ENCODE measurements at places on chromosomes 11 and 22.

GRCh38 chr11:112235750-112236390 is 9.6 kb downstream of the PTS start:
- DNase-seq = no peak

DNA sequence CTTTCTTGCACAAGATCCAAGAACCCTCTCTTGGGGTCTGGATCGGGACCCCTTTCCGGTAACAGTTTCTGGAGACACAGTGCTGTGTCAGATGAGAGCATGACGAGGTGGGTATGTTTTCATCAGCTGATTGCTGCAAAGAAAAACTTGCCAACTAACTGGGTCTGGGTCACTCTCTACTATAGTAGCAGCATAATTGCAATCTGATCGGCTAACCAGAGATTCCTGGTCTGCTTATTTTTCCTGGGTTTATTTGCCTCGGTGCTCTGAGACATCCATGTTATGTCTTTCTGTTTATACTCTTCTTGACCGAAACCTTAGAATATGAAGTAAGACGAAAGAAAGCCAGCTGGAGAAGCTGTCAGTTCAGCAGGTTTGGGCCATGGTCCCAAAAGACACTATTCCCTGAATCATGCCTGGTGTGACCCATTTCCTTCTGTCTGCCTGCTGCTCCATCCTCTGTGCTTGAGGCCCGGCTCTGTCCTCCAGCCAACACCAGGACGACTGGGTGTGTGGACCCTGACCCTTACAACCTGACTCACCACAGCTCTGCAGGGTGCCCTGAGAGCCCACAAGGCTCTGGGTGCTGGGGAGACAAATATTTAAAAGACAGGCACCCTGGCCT is 24.1 kb upstream of the CLMP start:
- DNase-seq = no peak

DNA sequence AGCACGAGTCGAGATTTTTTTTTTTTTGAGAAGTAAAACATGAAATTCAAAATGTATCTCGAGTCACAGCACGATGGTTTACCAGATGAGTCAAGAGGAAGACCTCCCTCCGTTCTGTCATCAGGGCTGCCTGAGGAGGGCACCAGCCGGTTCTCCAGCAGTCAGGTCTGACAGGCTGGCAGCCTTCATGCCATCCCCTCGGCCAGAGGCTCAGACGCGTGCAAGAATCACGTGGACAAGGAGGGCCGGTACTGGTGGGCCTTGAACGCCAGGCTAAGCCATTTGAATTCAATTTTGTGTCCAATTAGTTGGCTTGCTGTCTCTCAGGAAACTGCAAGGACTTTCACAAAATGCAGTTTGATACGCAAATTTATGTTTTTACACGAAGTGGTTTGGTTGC is 1412.2 kb downstream of the BRD1 start:
- no peak for DNase-seq

GRCh38 chr11:7552666-7553065 is 38.9 kb downstream of the PPFIBP2 start:
- no peak for DNase-seq

DNA sequence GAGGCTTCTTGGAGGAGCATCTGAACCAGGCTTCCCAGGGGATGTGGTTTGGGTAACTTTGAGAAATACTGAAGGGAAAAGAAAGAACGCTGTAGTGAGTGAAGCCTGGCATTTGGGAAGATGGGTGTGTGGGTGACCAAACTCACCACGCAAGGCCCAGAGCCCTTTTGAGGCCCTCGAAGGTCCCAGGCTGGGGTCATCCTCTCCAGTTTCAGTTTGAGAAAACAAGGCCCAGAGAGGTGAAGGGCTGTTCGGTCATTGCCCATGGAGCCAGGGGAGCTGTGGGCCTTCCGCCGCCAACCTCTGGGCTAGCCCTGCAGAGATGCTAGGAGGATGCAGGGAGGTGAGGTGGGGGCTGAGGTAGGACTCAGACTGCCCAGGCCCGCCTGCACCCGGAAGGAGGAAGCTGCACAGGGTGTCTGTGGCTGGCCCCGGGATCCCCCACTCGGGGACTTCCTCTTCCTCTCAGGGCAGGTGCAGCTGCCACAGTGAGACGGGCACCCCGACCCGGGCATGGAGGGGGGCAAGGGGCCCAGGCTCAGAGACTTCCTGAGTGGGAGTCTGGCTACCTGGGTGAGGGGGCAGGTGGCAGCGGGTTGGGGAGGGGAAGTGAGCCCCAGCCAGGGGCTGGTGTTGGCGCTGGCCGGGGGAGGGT is at the start of gene CCDC88B:
CCDC88B (plus strand) TSS at position 451 of the 655 bp plus-strand sequence; CDS start at position 514, 63 bp downstream.
- peak; percentile 80 for DNase-seq

DNA sequence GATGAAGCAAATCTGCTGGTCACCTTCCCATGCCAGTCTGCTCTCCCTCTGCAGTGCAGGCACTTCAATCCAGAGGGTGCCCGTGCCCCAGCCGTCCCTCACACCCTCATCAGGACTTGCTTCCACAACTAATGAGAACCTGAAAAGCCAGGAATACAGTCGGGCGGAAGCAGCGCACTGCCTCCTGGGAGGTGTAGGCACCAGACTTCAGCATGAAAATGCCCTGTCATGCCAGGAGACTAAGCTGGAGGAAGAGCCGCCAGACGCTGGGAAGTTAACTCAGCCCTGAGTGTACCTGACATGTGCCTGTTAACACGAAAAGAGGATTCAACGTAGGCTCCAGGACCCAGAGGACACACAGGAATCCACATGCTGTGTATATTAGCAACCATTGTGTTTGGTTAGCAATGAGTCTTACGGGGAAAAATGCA is 40.1 kb upstream of the FLI1 start:
- DNase-seq = no peak

GRCh38 chr22:46093796-46094195 is 56.5 kb upstream of the PPARA start:
- DNase-seq = no peak

- no peak for DNase-seq
These were observed 10.9 kb upstream of the CABP2 start for GRCh38 chr11:67534070-67534679.

DNA sequence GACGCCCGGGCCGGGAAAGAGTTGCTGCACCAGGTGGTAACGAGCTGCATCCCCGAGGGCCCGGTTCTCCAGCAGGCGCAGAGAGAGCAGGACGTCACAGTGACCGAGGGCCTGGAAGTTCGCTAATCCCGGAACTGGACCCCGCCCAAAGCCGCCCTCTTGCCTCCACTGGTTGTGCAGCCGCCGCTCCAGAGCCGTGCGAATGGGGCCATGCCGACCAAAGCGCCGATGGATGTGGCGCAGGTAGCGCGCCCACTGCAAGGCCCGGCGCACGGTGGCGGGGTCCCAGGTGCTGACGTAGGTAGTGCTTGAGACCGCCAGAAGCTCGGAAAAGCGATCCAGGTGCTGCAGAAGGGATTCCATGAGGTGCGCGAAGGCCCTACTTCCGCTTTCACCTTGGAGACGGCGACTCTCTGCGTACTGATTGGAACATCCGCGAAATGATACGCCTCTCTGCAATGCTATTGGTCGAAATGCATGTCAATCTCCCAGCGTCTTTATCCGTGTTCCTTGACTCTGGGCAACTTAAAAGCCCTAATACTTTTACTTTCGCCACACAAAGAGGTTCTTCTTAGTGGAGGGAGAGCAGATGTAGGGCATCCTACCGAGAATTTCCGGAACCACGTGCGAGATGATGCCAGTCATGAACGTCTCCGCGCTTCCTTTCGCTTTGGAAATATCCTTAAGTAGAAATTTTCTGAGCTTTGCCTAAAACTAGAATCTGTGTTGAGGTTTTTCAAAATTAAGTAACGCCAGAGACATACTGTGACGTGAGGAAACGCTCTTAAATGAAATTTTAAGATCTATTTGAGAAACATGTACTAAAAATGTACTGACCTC is at the start of gene FANCF:
FANCF (minus strand) TSS at position 376 of the 840 bp plus-strand sequence; CDS start at position 363, 13 bp downstream.
- peak; percentile 93 for DNase-seq

DNA sequence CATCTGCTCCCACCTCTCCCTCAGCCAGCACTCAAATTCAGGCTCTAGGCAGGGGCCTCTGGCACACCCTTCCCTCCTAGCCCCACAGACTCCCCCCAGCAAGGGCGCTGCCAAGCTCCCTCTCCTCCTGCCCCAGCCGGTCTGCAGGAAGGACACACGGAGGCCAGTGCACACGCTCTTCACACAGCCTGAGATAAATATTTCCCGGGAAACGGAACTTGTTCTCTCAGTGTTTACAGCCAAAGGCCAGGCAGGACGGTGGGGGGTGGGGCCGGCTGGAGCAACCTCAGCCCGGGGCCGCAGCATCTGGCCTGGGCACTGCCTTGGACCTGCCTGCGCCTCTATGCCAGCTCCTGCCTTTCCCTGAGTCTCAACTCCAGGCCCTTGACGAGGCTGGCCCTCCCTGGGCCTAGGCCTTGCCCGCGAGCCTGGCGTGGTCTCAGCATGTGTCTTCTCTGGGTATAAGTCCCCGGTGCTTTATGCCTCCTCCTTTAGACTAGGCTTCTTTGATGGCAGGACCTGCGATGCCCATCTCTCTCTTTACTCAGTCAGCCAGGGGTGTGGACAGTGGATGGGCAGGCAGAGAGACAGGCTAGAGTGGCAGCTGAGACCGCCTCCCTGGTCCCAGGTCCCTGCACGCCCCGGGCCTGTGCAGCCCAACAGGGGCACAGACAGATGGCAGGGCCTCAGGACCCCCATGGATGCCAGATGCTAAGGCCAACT is 48.4 kb downstream of the PDE2A start:
- no peak for DNase-seq

DNA sequence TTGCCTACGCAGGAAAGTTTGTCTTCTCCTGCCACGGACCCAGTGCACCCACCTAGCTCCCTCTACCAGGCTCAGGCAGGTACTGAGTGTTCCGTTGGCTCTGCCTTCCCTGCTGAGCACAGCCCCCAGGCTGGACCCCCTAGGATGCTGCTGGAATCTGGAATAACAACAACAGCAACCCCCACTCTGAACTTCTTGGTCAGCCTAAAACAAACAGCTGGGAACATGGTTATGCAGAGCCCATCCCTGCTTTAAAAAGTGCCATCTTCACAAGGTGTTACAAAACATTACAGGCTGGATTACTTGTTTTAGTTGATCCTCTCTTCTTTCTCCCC is 1.8 kb downstream of the OPCML start:
- no peak for DNase-seq
